Stimulated activated CD8-positive, alpha-beta memory T cell treated with anti-CD3 and anti-CD28 coated beads, Interleukin-7, amount 100 ng/mL, for 1 hour (primary cell): ENCODE measurements at places on chromosomes 4 and X.

DNA sequence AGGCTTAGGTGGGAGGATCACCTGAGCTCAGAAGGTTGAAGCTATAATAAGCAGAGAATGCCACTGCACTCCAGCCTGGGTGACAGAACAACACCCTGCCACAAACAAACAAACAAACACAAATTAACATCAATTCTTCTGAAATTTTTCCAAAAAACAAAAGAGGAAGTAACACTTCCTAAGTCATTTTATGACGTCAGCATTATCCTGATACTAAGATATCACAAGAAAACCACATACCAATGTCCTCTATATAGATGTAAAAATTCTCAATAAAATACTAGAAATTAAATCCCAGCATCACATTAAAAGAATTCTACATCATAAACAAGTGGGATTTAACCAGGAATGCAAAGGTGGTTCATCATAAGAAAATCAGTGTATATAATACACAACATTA lies 64.4 kb upstream of the STK26 start:
- no peak for DNase-seq

- DNase-seq: no peak
Measured at GRCh38 chr4:85688055-85688740, 213.2 kb downstream of the ARHGAP24 start.

DNA sequence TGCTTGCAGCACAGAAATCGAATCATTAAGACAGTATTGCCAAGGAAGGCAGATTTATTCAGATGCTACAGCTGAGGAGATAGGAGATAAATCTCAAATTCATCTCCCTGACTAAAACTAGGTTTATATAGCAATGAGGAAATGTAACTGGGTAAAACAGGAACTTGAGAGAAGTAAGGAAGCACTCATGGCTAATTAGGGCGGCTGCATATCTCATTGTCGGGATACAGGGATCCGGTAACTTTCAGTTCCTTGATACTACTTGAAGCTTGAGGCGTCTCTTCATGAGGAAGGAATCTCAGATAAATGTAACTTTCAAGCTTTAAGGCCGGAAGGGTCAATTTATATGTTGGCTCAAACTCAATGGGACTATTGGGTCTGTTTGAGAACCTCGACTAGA lies 129.2 kb upstream of the WDR1 start:
- no peak for DNase-seq

- no peak for DNase-seq
Measured at GRCh38 chrX:109785053-109785452, 52.0 kb upstream of the ACSL4 start.

DNA sequence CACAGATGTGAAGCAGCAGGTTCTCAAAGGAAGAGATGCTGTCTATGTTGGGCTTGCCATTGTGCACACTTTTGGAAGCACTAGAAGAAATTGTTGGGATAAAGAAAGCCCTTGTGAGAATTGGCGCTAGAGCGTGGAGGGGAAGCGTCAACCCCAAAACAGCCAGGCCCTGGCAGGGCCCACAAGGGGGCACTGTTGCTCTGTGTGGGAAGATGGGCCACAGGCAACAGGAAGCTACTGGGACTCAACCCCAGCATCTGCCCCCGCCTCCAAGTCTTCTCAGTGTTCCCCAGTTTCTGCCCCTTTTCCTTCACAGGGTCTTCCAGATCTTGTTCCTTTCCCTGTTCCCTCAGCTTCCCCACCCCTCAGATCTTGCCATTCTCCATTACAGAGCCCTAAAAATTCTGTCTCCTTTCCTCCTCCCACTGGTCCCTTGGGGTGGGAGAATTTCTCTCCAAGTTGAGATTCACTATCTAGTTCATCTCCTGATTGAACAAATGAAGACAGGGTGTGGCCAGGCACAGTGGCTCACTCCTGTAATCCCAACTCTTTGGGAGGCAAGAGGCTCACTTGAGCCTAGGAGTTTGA lies 85.5 kb downstream of the STARD8 start:
- peak; percentile 28 for DNase-seq

DNA sequence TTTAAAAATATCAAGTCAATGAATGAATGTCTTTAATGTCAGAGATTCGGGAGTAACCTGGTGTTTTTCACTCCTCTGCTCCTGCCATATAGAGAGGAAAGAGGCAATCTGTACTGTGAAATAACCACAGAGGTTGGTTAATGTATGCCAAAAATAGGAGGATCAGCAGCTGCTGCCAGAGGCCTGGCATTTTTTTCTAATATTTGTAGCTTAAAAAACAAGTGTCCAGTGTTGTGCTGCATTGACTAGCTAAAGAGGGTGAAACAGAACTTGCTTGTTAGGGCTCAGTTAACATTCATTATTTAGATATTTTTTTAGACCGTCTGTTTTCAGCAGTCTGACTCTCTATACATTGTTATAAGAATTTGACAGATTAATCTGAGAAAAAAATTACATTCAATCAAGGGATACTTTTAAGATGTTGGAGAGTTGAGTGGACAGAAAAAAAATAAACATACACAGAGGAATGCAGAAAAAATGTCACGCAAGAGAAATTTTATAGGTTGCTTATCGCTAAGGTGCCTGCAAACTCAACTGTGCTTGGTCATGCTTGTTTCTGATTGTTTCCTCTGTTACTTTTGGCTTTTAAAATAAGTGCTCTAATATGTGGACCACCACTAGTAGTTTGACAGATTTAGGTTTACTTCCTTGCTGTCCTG lies 392.3 kb upstream of the GALNT7 start:
- no peak for DNase-seq

DNA sequence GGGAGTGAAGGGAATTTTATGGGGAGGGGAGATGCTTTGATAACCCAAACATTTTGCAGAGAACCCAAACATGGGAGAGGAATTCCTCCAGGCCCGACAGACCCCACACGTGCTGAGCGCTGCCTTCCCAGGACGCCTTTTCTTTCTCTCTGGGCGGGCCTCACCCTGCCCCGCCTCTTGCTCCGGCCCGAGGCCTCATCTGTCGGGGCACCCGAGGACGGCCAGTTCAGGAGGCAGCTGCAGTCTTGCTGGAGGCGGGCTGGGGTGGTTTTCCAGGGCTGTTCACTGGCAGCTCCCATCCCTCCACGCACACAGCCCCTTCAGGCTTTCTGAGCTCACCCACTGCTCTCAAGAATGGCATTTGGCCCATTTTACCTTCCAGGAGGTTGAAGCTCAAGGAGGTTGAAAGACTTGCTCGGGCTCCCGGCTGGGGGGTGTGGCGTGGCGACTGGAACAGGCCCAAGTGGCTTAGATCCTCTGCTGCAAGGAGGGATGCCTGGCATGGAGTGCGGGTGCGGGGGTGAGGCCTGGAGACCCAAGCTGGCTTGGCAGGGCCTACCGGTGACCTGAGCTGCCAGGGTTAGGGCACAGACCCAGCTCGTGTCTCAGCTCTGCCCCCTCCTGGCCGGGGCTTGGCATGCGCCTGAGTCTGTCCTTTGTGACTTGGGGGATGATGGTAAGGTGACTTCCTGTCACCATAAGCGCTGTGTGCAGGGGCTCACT lies 99.2 kb downstream of the PSAPL1 start:
- DNase-seq: no peak

GRCh38 chr4:85459736-85460135 lies 15.2 kb upstream of the ARHGAP24 start:
- no peak for DNase-seq

DNA sequence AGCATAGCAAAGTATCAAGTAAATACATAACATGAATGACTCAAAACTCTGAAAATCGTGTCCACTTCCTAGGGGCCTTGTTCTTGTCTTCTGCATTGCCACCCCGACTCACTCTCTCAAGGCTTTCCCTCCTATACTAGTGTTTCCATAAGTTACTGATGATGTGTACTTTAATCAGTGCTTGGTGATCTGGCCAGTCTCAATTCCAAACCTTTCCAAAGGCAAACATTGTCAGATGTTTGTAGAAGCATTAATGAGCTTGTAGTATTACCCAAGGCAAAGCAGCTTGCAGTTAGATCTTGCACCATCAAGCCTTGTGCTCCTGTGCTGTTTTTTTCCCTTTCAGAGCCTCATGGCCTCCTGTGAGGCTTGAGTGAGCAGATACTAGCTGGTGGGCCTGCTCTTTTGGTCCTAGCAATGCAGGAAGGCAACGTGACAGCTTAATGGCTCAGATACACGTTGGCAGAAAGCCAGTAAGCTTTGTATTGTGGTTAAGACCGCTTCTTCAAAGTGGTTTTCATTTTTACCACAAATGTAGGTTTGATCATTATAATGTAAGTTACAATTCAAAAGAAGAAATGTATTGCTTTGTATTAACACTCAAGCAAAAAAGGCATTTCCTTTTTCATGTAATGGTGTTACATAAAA lies 51.8 kb downstream of the RBPJ start:
- peak; percentile 0 for DNase-seq

- no peak for DNase-seq
Measured at GRCh38 chrX:140104760-140105159, 139.4 kb upstream of the CXorf66 start.

DNA sequence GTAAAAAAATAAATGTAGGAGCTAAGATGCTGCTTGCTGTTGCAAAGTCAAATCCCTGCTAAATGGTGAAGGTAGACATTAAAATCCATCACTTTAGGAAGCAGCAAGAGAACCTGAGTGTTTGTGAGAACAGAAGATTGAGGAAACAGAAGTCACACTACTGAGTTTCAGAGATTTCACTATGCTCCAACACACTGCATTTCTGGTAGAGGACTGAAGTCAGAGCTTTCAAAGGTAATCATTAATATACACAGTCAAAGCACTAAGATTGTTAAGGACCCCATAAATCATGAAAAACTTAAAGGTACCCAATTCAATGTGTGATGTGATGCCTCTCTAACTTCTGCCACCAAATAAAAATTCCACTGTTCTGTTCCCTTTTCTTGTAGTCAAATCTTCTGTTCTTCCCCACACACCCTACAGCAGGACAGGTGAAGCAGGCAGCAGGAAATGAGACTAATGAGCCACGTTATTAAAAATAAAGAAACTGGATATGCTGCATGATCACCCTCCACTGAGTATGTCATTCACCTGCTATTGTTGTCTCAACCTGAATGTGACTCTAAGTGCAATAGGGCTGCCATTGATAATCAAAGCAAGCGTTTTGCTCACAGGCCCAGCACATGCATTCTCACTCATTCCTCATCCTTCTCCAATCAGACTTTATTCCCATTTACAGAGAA lies 28.9 kb upstream of the APELA start:
- no peak for DNase-seq

DNA sequence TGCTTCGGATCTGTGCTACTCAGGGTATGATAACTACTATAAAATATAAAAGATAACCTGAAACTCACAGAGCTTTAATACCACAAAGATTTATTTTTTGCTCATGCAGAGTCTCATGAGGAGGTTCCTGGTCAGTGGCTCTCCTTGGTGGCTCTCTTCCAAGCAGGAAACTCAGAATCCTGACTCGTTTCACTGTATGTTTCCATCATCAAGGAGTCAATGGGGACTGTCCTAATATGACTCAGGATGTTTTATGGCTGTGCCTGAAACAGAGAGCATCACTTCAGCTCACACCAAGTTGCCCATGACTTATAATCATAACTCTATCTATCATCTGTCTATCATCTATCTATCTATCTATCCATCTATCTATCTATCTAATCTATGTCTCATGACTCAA lies 620.8 kb upstream of the NR3C2 start:
- DNase-seq: no peak

GRCh38 chr4:123741906-123742305 lies 345.3 kb downstream of the SPRY1 start:
- DNase-seq: no peak

GRCh38 chr4:132344924-132345828 lies 803.9 kb upstream of the PCDH10 start:
- no peak for DNase-seq

- peak; percentile 62 for DNase-seq
Measured at GRCh38 chrX:131704136-131704695, 160.3 kb downstream of the OR13H1 start.

DNA sequence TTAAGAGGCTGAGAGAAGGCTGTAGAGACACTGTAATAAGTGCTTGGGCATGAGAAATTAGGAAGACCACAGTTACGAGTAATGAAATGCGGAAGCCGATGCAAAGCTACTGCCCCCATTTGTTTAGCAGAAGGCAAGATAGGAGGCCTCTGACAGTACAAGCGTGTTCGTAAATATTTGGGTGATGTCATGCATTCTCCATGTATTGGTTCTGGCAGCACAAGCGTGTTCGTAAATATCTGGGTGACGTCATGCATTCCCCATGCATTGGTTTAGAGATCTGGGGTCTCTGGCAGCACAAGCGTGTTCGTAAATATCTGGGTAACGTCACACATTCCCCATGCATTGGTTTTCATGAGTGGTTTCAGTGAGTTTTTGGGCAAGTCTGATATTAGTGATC lies 661.5 kb upstream of the FRG1 start:
- no peak for DNase-seq

GRCh38 chrX:120459309-120459708 lies 9.8 kb downstream of the LAMP2 start:
- DNase-seq: no peak

GRCh38 chr4:54942721-54943120 lies 182.7 kb downstream of the KDR start:
- DNase-seq: no peak

DNA sequence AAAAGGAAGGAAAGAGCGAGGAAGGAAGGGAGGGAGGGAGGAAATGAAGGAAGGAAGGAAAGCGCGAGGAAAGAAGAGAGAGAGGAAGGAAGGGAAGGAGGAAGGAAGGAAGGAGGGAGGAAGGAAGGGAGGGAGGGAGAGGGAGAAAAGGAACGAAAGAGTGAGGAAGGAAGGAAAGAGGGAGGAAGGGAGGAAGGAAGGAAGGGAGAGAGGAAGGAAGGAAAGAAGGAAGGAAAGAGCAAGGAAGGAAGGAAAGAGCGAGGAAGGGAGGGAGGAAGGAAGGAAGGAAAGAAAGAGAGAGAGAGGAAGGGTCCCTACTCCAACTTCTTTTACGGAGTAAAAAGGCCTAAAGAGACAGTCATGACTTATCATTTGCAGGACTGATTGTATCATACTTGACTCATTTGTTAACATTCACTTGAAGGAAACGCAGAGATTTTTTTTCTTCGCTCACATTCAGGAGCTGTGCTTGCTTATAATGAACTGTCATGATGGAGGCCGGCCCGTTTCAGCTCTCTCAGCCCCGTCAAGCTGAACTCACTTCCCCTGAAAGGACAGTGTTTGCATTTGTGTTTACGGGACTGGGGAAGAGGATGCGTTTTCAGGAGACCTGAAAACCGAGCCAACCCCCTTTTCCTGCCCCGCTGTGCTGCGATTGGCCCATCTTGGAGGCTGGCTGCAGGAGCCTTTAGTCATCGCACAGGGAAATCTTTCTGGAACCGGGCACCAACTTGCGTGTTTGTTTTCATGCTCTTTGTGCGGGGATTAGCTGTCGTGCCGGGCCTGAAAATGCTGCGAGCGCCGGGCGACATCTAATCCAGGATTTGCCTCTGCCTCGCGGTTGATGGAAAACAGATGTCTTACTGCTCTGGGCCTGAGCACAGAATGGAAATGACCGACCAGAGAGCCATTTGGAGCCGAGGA lies 17.8 kb downstream of the TRIM2 start:
- DNase-seq: no peak

GRCh38 chr4:152073351-152074087 lies 312.7 kb upstream of the GATB start:
- DNase-seq: no peak

GRCh38 chr4:168632301-168632725 lies 135.5 kb downstream of the PALLD start:
- DNase-seq: no peak

GRCh38 chrX:47674776-47675175 lies 15.8 kb upstream of the UXT start:
- no peak for DNase-seq

GRCh38 chr4:24840826-24841543 lies 45.6 kb downstream of the SOD3 start:
- DNase-seq: no peak
